Stimulated activated CD4-positive, alpha-beta T cell treated with anti-CD3 and anti-CD28 coated beads, Interleukin-1b, Interleukin-23, amount 100 ng/mL, for 24 hours (primary cell): ENCODE measurements at places on chromosomes 3 and 15.

GRCh38 chr3:174498638-174499037, 360.5 kb upstream of the NAALADL2 start:
- DNase-seq: no peak

DNA sequence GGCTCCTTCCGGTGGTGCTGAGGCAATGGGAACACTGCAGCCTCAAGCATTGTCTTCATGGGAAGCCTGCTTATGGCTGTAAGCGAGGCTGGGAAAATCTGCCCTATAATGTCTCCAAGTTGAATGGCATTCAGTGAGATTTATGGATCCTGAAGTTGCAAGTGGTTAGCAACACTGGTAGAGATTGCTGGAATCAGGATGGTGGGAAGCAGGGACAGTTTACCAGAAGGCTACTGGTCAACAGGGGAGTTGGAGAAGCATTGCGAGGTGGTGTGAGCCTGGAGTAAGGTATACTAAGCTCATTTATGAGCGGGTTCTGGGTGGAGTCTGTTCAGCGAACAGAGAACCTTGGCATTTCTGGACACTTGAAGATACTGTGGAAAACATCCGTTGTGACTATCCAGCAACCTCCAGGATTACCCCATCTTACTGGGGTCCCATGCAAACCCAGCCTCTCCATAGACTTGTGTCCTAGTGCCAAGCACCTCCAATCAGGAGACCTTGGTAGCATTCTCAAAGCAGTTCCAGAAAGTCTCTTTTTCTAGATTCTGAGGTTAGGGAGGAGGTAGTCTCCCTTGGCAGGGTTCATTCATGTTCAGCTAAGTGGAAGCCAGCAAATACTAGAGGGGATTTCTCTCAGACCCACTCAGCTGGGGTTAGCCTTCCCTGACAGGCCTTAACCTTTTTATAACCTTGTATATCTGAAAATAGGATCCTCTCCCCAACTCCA, 7.3 kb downstream of the RPSA start:
- no peak for DNase-seq

DNA sequence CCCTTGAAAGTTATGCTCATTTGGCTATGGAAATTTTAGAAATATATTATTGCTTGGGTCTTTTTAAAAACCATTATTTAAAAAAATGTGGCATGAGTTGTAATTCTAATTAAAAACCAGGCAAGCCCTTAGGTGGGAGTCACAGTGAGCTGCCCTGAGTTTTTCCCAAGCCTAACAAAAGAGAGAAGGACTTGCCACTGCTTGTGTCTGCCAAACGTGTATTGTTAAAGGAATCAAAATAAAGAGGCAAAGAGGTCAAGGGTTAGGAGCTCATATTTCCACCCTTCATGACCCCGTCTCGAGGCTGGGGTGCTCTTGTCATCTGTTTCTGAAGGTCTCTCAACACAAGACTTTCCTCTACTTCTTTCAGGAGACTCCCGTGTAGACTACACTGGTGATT, 321.1 kb downstream of the ZIC1 start:
- no peak for DNase-seq

GRCh38 chr3:177764377-177764912, 567.2 kb upstream of the TBL1XR1 start:
- no peak for DNase-seq

DNA sequence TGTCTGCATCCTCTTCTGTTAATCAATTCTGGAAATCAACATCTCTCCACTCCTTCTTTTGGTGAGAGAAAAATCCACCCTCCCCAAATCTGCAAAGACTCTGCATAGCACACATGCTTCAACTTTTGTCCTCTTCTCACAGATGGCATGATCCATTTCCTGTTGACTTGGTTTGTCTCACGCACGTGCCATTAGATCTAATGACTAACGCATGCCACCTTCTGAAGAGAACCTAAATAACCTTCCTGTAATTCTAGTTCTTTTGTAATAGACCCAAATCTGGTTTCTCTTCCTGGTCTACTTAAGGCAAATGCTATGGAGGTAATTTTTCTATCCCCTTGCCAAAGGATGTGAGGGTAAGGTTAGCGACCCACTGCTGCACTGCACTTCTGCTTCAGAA, 51.0 kb upstream of the ATOSA start:
- no peak for DNase-seq

- DNase-seq: no peak
Measured at GRCh38 chr15:83612898-83613635, 40.9 kb upstream of the ADAMTSL3 start.

DNA sequence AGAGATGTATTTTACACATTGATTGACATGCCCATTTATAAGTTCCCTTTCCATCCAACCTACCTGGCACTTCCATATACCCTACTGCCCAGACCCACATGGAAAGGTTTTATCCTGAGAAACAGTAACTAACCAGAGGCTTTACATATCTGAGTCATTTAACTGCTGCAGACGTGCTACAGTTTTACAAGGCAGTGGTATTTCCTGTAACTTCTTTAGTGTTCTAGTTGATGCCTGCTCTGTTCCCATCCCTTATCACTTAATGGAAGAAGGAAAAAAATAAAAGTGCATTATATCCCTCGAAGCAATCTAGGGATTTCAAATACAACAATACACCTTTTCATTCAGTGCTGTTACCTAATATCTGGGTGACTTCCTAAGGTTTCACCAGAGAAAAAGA, 107.1 kb downstream of the TMCO5A start:
- DNase-seq: no peak

GRCh38 chr15:73323956-73324355, 44.8 kb downstream of the HCN4 start:
- DNase-seq: no peak
